ENCODE measurements at places on chromosomes 13 and 19.

DNA sequence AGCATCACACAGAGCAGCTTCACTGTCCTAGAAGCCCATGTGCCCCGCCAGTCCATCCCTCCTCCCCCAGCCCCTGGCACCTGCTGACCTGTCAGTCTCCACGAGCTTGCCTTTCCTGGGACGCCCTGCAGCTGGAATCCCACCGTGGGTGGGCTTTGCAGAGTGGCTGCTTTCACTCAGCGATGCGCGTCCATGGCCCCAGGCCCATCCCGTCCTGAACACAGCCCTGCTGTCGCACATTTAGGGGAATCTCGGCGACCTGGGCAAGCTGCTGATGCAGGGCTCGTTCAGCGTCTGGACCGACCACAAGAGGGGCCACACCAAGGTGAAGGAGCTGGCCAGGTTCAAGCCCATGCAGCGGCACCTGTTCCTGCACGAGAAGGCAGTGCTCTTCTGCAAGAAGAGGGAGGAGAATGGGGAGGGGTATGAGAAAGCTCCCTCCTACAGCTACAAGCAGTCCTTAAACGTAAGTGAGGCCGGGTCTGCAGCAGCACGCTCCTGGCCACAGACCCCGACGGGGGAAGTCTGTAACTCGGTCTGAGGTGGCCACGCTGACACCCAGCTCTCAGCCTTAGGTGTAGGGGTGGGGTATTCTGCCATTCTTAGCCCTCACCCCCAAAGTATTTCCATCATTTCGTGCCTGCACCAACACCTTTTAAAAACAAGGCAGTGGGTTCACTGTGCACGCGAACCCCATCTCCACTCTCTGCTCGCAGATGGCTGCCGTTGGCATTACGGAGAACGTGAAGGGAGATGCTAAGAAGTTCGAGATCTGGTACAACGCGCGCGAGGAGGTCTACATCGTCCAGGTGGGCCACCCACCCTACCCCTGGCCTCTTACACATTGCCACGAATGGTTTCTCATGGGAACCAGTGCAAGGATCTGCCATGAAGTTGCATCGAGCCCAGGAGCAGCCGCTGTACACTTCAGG lies 18.3 kb upstream of the F7 start:
- peak; percentile 29 for DNase-seq

GRCh38 chr19:44698492-44699201 lies at the start of gene CEACAM16:
Gene CEACAM16, plus strand, starts transcription at chr19:44699151. Its CDS starts 2,306 bp downstream, at chr19:44701457.
- no peak for DNase-seq

DNA sequence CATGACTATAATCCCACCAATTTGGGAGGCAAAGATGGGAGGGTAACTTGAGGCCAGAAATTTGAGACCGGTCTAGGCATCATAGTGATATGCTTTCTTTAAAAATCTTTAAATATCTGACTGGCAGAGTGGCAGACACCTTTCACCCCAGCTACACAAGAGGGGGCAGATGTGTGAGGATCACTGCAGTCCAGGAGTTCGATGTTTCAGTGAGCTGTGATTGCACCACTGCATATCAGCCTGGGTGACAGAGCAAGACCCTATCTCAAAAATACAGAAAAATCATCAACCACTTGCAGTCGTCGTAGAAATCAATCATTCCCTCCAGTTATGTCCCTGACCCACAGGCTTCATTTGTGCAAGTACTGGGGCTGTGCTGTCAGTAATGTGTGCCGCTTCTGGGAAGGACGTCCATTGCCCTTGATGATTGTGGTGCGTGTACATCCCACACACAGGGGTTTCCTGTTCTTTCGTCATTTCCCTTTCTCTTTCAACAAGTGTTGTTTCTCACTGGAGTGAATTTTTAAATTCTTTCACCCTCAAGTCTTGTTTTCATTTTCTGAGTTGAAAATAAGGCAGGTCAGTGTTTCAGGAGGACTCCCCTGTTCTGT lies 1.4 kb downstream of the LGALS14 start:
- no peak for DNase-seq

DNA sequence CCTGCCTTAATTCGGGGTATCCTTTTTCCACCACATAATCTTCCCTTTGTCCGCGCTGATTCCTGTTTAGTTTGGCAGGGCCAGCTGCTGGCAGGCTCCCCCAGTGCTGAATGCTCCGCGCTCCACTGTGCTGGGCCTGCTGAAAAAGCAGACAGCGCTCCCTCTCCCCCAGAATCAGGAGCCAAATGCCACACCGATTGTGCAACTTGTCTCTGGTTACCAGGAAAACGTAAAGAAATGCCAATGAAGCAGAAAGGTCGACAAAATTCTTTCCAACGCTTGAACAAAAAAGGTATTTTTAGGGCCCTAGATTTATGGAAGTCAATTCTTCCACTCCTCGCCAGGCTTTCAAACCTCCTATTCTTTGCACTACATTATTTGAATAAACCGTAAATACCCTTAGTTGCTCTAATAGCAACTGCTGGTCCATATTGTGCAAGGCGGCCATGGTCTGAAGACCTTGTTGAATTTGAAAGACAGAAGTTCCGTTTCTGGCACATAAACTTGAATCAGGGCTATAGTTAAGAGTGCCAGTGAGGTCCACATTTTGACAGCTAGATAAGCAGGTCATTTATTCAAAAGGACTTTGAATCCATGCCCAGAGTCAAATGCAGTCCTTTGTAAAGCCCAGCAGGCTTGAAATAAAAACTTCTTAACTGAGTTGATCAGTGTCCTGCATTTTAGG lies 206.7 kb upstream of the RFC3 start:
- no peak for DNase-seq

DNA sequence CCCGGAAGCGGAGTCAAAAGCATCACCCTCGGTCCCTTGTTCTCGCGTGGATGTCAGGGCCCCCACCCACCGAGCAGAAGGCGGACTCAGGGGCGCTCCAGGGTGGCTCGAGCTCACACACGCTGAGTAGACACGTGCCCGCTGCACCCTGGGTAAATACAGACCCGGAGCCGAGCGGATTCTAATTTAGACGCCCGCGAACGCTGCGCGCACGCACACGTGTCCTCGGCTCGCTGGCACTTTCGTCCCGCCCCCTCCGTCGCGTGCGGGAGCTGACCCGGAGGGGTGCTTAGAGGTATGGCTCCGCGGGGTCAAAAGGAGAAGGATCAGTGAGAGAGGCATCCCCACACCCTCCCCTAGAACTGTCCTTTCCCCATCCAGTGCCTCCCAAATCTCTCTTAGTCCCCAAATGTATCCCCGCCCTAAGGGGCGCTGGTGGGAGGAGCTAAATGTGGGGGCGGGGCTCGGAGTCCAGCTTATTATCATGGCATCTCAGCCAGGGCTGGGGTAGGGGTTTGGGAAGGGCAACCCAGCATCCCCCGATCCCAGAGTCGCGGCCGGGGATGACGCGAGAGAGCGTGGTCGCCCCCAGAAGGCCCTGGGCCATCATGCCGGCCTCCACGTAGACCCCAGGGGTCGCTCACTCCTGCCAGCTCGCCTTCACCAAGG lies 451 bp upstream of the ICAM5 start:
- DNase-seq = peak; percentile 80

GRCh38 chr19:16191216-16191908 lies 6.2 kb downstream of the FAM32A start:
- DNase-seq = no peak

GRCh38 chr19:4186087-4186993 lies 3.9 kb downstream of the ANKRD24 start:
- DNase-seq = peak; percentile 35

DNA sequence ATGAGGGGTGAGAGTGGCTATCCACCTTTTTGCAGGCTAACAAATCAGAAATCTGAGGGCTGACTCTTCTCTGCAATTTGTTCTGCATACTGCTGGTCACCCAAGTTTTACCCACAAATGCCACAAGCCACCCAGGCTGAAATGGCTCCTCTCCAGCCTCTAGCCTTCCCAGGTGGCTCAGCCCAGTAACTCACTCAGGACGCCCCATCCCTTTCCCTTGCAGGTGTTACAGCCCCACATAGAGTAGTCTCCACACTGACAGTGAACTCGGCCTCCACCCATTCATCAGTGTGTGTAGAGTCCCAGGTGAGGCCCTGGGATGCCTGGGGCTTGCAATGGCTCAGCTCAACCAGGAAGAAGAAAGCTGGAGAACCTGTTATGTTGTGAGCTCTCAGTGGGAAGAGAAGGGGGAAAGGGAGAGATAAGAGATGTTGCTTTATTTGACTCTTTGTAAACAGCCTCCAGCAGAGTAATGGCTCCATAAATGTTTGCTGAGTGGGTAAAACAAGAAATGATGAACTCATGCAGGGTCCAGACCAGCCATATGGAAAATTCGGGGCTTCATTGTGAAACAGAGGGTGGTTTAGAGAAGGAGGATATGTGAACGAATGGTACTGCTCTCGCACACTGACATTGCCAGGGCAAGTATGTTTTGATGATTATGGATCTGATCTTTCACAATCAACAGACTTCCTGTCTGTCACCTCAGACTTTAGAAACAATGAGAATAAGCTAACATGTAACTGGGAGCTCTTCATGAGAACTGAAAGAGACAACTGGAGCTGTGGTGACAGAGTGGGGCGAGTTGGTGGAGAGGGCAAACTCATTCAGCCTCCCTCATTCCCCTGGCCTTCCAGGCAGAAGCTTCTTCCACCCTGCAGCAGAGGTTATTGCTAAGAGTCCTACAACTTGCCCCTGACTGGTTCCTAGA lies 74.2 kb upstream of the RFC3 start:
- DNase-seq = no peak

- DNase-seq = peak; percentile 64
These were observed 1.3 kb upstream of the BSG start for GRCh38 chr19:570937-571565.

GRCh38 chr13:75146436-75146835 lies 335.5 kb downstream of the TBC1D4 start:
- DNase-seq = no peak

DNA sequence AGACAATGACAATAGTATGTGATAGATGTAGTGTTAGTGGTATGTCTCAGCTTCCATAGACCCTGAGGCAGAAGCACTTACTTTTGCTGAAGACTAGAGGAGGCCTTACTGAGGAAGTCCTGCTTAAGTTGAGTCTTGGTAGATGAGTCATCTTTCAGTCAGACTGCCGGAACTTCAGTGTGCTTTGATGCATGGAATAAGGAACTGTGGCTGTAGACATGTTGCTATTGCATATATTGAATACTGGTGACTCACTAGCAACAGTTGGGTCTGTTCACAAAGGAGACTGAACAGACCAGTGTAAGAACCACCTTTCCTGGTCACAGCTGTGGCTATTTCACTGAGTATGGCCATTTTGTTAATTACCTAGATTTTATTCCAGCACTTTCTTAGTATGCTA lies 1000.6 kb downstream of the OLFM4 start:
- peak; percentile 1 for DNase-seq

GRCh38 chr19:383922-384798 lies 24.8 kb downstream of the C2CD4C start:
- DNase-seq = no peak

GRCh38 chr19:2633693-2634075 lies 68.8 kb downstream of the GNG7 start:
- no peak for DNase-seq

GRCh38 chr19:42295831-42296525 lies 6.0 kb upstream of the PRR19 start:
- peak; percentile 66 for DNase-seq

- no peak for DNase-seq
These were observed 7.5 kb downstream of the KCTD15 start for GRCh38 chr19:33804021-33804799.

DNA sequence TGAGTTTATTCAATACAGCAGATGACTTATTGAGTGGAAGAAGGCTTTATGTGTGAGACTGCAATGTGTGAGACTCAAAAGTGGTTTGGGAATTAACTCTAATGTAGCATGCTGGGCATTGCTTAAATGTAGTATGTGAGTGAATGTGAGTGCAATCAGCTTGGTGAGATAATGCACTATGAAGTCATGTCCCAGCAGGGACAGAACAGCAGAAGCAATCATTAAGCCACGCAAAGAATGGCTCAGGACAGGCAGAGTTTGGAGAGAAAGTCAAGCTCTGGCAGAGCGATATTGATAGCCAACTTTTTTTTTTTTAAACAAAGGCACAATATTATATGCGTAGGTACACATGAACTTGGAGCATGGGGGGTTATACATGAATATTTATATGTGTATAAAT lies 597.7 kb downstream of the GPC6 start:
- no peak for DNase-seq

GRCh38 chr19:35202722-35203688 lies 25.5 kb downstream of the FAM187B start:
- DNase-seq = peak; percentile 18

- no peak for DNase-seq
These were observed 60.6 kb downstream of the LNX2 start for GRCh38 chr13:27559719-27560118.

- no peak for DNase-seq
These were observed 153.8 kb upstream of the SERP2 start for GRCh38 chr13:44219577-44220548.

GRCh38 chr19:42501733-42502132 lies 26.5 kb downstream of the CEACAM1 start:
- no peak for DNase-seq

GRCh38 chr13:51286135-51287002 lies 53.1 kb upstream of the SERPINE3 start:
- peak; percentile 48 for DNase-seq

DNA sequence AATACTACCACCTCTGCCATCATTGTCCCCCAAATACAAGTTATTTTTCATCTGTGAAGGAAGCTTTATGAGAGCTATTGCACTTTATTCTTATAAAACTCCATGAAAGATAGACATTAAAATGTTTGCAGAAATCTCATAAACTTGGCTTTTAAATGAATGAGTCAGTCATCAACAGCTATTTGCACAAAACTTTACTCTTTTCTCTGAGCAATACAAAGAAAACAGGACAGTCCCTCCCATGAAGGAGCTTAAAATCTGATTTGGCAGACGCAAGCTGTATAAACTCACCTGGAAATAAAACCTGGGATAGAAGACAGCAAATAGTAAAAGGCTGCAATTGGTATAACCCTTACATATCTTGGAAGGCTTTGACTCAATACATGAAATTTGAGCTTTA lies 16.6 kb upstream of the RCBTB1 start:
- DNase-seq = no peak

DNA sequence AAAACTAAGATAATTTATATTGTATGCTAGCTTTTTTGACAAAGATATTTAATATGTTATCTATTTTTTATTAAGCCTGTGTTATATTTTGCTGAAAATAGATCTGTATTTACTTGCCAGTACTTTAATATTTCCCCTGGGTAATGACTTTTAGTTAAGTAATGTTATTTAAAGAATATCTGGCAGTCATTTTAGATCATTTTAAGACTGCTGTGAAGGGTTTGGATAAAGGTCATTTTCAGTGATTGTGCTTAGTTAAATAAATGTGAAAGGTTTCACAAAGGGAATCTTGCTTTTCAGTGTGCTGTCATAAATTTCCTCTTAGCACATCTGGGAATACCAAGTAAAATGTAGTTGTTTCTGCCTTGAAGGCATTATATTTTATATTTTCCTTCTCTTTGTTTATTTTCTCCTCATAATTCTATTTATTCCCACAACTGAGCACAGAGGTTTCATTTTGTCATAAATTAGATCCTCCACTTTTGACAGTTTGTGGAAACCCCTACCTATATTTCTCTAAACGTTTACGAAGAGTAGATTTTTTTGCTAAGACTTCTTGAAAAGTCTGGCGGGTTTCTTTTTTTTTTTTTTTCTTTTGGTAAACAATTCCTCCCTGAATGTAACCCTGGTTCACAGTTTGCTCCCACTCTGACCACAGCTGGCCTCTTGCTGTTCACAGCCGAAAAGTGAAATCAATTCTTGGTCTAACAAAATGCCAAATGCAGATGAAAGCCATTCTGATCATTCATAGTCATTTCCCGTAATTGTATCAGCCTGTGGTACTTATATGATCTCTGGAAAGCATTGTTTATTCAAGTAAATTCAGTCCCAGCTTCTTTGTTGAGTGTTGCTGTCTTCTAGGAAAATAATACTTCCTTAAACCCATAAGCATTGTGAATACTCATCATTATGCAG lies 87.8 kb downstream of the MAB21L1 start:
- no peak for DNase-seq

- DNase-seq = no peak
These were observed 51.5 kb downstream of the GAS6 start for GRCh38 chr13:113812178-113813040.

All from DMS79 treated with DMSO at 0.1 percent for 48 hours (cell line).